Right kidney (tissue), 9 donors: ENCODE measurements at places on chromosomes 7 and 10.

- DNase-seq = no peak
Observed at GRCh38 chr7:142948603-142949002, 9.3 kb downstream of the LLCFC1 start.

DNA sequence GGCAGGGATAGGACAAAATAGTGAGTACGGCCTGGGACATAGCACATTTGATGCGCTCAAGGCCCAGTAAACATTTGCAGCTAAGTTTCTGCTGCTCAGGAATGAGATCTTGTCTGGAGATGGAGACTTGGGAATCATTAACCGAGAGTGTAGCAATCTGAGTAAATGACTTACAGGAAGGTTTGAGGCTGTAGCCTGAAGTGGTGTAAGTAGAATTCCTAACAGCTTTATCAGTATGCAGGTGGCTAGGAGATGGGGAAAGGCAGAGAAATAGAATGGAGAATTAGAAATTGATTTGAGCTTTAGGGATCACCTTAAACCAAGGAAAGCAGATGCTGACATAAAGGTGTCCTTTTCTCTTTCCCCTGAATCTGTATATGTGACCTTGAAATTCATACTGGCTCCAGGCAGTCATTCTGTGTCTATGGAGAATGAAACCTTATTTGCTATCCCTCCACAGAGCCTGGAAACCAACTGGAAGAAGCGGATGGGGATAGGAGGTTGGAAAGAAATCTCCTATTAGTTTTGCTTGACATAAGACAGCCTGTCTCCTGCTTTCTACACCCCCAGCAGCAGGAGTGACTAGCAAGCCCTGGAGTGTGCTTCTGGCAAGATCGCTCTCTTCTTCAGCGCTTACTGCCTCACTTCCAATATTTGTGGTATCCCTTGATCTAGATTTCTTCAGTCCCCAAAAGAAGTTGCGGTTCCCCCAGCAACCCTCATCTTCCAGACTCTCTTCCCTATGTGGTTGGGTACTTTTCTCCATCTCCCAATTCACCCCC is 6.4 kb upstream of the PON2 start:
- DNase-seq = peak; percentile 20

DNA sequence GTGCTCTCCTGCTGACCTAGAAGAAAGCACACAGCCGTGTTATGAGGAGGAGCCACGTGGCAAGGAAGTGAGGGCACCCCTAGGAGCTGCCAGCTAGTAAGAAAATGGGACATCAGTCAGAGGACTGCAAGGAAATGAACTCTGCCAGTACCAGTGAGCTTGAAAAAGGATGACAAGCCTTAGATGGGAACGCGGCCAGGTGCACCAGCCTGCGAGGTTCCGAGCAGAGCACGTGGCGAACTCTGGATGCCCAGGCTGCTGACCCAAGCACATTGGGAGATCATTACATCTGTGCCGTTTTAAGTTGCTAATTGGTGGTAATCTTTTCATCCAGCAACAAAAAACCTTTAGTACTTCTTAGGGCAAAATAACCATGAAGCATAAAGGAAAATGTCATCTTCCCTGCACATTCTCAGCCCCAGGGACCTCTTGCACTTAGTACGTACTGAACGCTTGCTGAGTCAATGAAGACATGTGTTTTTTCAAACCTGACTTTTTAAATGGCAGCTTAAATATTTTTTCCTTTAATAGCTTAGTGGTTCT is 69.4 kb downstream of the AMZ1 start:
- no peak for DNase-seq

- no peak for DNase-seq
Observed at GRCh38 chr10:63396133-63396761, 69.5 kb downstream of the JMJD1C start.

DNA sequence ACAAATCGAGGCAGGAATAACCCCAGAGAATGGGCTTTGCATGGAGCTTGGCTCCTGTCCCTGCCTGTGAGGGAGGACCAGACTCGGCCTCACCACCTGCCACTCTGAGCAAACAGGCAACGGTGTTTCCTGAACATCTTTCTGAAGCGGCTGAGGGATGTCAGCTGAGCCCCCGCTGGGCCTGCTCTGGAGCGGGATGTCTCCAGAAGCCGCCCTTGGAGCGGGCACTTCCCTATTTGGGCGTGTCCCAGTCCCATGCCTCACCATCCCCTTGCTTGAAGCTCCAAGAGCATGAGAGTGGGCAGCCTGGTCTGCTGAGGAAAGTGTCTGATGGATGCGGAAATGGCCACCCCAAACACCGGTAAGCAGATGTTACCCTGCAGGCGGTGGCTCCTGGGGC is 10.2 kb downstream of the ALKBH4 start:
- DNase-seq = no peak

DNA sequence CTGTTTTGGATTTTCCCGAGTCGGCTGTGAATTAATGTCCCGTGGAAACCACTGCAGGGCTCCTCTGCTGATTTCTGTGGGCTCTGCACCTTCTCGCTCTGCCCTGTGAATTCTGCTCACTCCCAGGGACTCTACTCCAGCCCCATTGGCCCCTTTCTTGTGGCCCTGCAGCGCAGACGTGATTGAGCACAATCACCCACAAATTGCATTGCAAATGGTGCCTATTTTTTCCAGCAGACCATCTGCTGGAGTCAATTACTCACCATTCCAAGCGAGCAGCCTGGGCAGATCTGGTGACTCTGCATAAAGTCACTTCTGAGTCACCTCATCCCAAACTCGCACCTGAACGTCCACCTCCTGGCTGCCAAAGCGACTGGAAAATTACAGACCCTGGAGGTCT is 235.8 kb downstream of the PAXIP1 start:
- DNase-seq = peak; percentile 17

DNA sequence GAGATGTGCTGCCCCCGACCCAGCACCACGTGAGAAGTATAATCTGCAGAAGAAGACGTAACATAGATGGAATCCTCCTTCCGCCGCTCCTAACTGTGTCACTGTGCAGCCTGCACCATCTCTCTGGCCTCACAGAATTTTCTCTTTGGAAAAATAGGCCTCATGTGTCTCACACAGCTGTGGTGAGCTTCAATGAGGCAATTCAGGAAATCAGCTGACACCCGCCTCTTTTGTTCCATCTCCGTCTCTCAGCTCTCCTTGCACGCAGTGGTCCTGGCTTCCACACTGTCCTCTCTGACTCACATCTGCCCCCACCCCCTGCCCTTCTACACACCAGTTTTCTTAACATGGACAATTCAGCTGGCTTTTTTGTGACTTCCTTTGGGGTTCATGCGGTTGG is 7.2 kb downstream of the C10orf90 start:
- no peak for DNase-seq

GRCh38 chr7:68800316-68800715 is 798.0 kb upstream of the AUTS2 start:
- no peak for DNase-seq

DNA sequence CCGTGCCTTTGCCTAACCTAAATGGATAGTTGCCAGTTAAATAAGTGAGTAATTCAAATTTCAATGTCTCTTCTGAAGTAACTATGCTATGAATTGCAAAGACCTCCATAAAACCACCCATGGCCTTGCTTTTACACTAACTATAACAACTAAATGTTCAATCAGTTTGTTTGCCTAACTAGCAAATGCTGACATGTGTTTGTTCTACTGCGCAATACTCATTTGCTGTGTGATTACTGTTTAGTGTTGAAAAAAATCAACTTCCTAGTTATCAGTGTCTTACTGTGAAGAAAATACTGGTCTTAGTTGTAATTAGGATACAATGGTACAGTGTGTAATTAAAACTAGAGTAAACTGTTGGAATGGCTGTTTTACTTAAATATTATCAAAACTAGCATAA is 47.3 kb upstream of the GATAD1 start:
- no peak for DNase-seq

- DNase-seq = no peak
Observed at GRCh38 chr10:5752301-5752871, 60.8 kb downstream of the GDI2 start.

DNA sequence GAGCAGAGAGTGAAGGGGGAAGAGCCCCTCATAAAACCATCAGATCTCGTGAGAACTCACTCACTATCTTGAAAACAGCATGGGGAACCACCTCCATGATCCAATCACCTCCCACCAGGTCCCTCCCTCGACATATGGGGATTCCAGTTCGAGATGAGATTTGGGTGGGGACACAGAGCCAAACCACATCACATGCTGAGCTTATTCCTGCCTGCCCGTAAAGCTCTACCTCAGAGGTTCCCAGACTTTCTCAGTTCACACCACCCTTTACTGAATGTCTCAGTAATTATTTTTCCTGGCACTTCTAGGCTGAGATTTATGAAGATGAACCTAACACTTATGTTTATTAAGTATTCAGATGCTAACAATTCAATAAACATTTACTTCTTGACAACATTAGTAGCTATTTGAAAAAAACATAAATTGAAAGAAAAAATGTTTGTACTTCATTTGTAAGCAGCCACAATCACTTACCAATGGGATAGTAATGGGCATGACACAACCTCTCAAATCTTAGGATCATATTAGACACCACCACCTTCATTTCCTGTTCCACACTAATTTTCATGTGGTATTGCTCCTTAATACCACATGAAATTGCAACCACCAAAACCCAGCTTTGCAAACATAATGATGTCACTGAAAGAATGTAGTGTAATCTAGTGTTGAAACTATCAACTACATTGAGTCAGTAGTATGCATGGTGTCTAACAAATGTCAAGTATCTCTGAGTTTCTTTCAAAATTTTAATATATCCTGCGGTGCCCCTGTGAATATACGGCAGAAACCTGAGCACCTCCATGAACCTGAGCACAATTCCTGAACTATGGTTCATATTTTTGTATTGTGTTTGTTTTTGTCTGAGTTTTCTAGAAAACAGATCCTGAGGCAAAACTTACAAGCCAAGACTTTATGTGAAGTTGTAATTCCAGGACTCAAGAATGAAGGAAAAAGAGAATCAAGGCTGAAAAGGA is 4.5 kb upstream of the DGKI start:
- no peak for DNase-seq

DNA sequence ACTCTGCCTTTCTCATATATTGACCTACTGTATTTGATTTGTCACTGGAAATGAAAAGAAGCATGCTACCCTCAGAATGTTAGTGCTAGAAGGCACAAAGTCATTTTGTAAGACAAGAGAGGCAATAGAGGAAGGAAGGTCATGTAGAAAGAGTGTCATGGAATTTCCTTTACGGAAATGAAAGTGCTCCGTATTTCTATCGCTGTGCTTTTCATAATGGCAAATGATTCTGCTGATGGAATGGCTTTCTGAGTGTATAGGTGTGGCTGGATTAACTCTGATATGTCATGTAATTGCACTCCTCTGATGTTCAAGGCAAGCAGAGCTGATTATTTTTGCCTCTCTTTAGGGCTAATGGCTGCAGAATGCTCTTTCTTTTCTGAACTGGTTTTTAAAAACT is 15.5 kb upstream of the STEAP4 start:
- no peak for DNase-seq

- DNase-seq = no peak
Observed at GRCh38 chr10:95443636-95444035, 117.5 kb downstream of the SORBS1 start.

GRCh38 chr10:3570855-3571266 is 214.1 kb downstream of the KLF6 start:
- no peak for DNase-seq

DNA sequence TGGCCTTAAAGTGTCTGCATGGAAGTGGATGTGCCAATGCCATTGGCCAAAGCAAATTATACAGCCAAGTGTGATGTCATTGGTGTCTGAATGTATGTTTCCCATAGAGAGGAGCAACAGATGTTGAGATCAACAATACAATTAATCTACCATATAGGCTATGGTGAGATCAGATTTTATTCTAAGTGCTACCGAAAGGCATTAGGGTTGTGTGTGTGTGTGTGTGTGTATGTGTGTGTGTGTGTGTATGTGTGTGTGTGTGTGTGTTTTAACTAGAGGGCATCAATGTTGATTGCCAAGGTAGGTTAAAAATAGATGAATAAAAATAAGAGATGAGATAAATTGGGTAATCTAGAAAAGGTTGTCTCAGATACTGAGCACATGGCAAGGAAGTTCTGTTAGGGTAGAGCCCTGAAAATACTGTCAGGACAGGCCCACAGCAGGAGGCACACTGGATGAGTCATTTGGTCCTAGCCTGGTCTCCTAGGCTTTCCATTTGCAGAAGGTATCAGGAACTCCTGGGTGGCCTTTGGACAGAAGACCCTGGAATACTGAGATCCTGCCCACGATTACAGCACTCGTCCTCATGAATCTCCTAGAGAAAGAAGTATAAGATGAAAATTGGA is 446.0 kb upstream of the PODXL start:
- DNase-seq = no peak

GRCh38 chr10:22599048-22599561 is 115.3 kb downstream of the PIP4K2A start:
- no peak for DNase-seq

DNA sequence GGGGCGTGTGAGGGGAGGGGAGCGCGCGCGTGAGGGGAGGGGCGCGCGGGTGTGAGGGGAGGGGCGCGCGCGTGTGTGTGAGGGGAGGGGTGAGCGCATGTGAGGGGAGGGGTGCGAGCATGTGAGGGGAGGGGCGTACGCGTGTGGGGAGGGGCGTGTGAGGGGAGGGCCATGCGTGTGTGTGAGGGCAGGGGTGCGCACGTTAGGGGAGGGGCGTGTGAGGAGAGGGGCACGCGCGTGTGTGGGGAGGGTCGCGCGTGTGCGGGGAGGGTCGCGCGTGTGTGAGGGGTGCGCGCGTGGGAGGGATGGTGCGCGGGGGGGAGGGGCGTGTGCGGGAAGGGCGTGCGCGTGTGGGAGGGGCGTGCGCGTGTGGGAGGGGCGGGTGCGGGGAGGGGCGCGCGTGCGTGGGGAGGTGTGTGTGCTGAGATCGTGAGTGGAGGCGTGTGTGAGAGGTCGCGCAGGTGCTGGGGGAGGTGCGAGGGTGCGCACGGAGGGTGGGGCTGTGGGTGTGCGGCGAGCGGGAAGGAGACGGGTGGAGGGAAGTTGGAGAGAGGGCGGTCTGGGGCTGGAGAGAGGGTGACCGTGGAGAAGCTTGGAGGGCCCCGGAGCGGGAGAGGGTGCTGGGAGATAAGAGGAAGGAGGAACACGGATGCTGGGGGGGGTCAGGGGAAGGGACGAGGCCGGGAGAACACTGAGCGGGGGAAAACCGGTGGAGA is 19.7 kb downstream of the MXI1 start:
- peak; percentile 64 for DNase-seq

DNA sequence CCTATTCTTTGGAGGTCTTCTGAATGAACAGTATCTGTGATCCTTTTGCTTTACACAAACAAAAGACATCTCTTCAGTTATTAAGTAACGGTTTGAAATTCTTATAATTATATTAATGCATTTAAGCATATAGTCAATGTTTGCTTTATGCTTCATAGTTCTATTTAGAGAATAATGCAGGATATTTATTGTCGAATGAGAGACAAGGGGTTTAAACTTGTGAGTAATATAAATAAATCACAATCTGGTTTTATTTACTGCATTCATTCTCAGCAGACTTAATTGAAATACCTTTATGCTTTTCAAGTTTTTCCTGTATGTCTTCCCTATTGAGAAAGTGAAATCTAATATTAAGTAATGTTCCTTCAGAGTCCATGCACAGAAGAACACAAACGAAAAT is 149.5 kb upstream of the LRRN3 start:
- DNase-seq = no peak

DNA sequence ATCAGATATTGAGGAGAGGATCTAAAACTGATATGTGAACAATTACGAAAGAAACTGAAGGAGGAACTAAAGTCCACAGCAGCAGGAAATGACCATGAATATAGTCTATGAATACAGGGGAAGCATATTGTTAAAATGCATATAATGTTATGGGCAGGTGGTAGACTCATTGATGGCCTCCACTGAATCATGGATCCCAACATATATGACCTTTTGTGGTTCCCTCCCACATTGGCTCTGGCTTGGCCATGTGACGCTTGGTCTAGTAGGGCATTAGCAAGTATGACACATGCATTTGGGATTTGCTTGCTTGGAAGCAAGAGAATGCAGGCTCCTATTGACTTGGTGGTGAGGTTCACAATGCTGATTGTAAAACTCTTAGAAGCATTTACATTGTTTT is 55.2 kb upstream of the RAB18 start:
- DNase-seq = no peak
